ENCODE measurements at places on chromosomes 4 and X.

DNA sequence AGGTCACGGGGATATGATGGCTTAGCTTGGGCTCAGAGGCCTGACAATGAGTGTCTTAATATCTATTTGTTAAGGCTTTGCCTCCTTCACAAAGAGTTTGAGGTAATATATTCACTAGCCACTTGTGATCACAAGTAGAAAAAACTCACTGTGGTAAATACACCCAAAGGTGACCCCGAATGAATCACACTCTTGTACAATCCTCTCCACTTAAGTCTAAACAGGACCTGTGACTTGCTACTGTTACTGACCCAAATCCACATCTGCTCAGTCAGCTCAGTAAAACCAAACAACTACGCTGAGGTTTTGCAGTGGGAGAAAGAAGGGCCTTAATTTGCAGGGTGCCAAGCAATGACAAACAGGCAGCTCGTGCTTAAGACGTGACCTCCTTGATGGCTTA lies 223.8 kb upstream of the MAGEC2 start:
- no peak for DNase-seq

- no peak for DNase-seq
Observed at GRCh38 chr4:180817529-180817928, 1425.7 kb upstream of the TENM3 start.

- no peak for DNase-seq
Observed at GRCh38 chr4:139975830-139976272, 178.1 kb downstream of the MAML3 start.

GRCh38 chr4:96312046-96312685 lies 472.3 kb downstream of the PDHA2 start:
- no peak for DNase-seq

- no peak for DNase-seq
Observed at GRCh38 chr4:104418286-104418685, 76.4 kb downstream of the CXXC4 start.

- no peak for DNase-seq
Observed at GRCh38 chr4:76198411-76199237, 15.0 kb downstream of the SCARB2 start.

GRCh38 chr4:120877021-120877420 lies 45.5 kb downstream of the PRDM5 start:
- no peak for DNase-seq

DNA sequence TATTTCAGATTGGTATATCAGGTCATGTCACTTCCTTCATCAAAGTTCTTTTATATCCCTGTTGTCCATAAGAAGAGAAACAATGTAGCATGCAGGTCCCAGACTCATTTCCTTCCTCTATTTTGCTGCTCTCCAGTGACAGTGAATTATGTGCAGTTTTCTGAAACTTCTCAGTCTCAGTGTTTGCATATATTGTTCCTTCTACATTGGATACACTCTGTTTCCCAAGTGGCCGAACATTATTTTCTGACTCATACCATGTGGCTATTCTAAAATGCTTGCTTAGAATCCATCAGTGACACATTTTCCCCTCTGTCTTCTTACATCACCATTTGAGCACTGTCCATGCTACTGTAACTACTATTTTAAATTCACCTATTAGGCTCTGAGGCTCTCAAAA lies 305.7 kb downstream of the PDHA2 start:
- no peak for DNase-seq

- no peak for DNase-seq
Observed at GRCh38 chrX:34903316-34903715, 39.3 kb upstream of the FAM47B start.

DNA sequence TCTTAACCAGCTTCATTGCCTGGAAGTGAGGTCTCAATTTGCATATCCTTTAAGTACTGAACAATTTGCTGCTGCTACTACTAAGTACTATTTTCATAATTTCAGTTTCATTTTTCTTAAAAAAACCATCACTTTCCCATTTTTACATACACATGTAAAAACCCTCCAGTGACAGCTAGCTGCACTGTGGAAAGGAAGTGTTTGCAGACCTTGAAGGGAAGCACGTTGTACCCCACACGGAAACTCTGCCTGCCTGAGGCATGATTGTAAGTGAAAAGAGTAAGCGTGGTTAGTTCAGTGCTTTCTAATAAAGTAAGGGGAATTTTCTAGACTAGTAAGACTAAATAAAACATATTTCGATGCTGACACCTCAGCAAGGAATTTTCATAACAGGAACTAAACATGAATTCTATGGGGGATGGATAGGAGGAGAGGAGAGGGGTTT lies 103.6 kb downstream of the RAPGEF2 start:
- no peak for DNase-seq

GRCh38 chr4:142474398-142475087 lies 371.6 kb downstream of the INPP4B start:
- DNase-seq, result no peak

DNA sequence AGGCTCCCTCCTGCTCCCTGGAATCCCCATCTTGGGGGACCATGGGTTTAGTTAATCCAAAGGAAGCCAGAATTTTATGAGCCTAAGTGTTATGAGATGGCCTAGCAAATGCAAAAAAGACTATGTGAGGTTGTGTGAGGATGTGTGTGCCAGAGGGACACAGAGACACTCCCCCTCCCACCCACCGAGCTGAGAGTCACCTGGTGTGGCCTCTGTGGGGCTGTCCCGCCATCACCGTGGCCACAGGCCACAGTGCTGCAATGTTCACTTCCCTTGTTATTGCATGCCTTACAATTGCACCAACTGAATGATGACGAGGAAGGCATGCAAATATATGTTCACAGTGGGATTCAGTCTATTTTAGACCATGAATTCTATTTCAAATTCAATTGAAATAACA lies 601 bp upstream of the FGFBP2 start:
- no peak for DNase-seq

- DNase-seq, result no peak
Observed at GRCh38 chr4:168109527-168109926, 17.2 kb downstream of the ANXA10 start.

DNA sequence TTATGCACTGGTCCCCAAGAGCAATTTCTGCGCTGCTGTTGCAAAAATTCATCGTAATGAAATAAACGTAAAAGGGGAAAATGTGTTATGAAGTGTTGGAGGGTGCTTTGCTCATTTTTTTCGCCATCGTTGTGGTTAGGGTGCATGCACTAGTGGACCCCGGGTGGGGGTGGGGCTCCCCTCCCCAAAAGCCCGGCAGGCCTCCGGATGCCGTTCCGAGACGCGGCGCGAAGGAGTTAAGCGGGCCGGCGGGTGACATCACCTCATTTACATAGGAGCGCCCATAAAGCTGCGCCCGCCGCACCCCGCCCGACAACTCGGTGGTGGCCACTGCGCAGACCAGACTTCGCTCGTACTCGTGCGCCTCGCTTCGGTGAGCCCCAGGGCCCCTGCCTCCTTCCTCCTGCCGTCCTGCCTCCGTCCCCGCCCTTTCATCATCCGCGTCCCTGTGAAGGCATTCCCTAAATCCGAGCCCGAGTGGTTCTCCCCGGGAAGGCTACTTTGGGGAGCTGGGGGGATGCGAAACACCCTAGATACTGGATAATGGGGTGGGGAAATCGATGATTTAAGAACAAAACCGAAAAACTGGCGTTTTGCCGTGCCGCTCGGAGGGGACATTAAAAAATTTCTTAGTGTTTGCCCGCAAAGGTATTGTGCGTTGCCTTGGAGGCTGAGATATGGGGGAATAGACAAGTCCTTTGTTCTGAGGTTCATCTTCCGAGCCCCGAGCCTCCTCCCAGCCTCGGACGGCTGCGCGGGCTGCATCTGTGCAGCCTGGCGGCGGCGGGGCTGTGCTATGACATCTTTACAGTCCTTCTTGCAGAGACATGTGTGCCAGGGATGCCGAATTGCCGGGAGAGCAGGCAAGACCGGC lies at the start of gene TMSB4X:
TSS of gene TMSB4X (plus strand) at position 315 of the 874 bp plus-strand sequence.
- DNase-seq, result peak; percentile 84

GRCh38 chrX:118221733-118222132 lies 105.1 kb upstream of the KLHL13 start:
- DNase-seq, result no peak

- no peak for DNase-seq
Observed at GRCh38 chr4:7144374-7145290, 47.7 kb upstream of the SORCS2 start.

- no peak for DNase-seq
Observed at GRCh38 chr4:152655272-152656129, 24.3 kb downstream of the TMEM154 start.

DNA sequence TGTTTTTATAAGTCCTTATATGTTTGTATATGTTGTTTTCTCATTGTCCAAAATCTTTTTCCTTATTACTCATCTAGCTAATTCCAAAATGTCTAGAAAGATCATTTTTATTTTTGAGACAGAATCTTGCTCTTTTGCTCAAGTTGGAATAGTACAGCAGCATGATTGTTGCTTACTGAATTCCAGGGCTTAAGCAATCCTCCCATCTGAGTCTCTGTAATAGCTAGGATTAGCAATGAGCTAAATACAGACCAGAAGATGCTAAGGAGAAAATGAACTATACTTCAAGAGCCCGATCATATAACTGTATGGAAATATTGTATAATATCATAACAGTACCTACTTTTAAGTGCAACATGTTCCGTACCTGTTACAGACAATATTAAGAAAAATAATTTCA lies 1027.0 kb downstream of the STIM2 start:
- no peak for DNase-seq

- no peak for DNase-seq
Observed at GRCh38 chrX:19661961-19662360, 146.7 kb upstream of the MAP3K15 start.

GRCh38 chr4:53315300-53315699 lies 50.6 kb downstream of the SCFD2 start:
- no peak for DNase-seq

DNA sequence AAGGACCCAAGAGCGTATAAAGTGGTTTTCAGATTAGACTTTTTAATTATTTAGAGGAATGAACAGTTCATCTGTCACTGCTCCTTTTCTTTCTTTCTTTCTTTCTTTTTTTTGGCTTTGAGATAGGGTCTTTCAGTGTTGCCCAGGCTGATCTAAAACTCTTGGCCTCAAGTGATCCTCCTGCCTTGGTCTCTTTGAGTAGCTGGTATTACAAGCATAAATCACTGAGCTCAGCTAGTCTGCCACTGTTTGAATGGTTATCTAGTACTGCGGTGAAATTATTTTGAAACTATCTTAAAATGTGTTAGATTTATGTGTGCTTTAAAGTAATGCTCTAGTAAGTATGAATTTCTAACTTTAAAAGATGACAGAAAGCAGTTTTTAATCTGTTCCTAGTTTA lies 6.5 kb upstream of the FRYL start:
- DNase-seq, result no peak

DNA sequence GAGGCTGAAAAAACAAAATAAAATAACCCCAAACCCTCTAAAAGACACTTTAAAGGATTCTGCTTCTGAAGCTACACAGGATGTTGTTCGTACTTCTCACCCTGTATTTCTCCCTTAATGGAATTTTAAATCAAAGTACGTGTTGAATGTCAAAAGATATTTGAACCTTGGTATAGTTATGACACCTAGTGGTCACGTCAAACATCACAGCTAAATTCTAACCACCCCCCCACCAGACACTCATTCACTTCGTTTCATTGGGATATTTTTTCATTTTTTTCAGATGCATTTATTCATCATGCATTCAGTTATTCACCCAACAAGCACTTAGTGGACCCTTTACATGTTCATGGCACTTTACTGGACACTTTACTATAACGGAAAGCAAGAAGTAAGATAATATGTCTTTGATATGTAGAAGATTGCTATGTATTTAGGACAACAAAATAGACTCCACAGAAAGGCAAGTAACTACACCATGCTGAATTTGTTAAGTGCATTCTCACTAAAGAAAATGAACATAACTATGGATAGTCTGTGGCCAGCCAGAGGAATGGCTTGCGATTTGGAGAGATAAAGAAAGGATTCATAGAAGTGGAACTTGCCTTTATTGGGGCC lies 62.5 kb upstream of the GPR174 start:
- DNase-seq, result peak; percentile 14

- DNase-seq, result peak; percentile 21
Observed at GRCh38 chrX:102517326-102517725, 787 bp upstream of the TMSB15A start.

GRCh38 chrX:115562480-115562847 lies 1.5 kb downstream of the PLS3 start:
- no peak for DNase-seq

DNA sequence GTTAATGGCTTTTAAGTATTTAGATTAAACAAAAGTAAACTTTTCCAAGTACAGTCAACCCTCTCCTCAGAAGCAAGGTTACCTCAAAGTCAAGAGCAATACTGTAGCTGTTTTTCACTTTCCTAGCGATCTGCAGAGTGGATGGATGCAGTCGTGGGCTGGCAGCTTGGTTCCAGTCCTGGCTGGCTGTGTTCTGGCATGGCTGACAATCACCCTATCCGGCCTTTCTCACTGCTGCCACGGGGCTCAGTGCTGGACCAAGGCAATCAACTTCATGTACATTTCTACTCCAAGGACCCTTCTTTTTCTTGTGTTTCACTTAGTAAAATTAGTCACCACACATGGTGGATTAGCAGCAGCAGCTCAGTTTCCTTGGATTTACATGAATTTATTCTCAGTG lies 208.3 kb downstream of the GABRB1 start:
- no peak for DNase-seq

DNA sequence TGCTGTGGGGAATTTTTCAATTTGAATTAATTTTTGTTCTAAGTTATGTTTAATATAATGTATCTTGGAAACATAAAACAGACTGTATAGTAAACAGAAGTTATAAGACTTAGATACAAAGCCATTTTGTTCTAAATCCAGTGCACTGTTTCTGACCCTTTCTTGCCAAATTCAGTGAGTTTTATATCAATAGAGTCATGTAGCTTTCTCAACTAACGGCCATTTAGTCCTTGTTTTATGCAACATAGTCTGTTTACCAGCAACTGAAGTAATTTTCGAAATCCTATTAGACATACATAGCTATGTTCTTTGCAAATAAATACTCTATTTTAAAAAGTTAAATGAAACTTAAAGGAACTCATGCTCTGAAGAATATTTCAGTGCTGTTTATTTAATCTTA lies 242.8 kb downstream of the ADGRL3 start:
- no peak for DNase-seq

DNA sequence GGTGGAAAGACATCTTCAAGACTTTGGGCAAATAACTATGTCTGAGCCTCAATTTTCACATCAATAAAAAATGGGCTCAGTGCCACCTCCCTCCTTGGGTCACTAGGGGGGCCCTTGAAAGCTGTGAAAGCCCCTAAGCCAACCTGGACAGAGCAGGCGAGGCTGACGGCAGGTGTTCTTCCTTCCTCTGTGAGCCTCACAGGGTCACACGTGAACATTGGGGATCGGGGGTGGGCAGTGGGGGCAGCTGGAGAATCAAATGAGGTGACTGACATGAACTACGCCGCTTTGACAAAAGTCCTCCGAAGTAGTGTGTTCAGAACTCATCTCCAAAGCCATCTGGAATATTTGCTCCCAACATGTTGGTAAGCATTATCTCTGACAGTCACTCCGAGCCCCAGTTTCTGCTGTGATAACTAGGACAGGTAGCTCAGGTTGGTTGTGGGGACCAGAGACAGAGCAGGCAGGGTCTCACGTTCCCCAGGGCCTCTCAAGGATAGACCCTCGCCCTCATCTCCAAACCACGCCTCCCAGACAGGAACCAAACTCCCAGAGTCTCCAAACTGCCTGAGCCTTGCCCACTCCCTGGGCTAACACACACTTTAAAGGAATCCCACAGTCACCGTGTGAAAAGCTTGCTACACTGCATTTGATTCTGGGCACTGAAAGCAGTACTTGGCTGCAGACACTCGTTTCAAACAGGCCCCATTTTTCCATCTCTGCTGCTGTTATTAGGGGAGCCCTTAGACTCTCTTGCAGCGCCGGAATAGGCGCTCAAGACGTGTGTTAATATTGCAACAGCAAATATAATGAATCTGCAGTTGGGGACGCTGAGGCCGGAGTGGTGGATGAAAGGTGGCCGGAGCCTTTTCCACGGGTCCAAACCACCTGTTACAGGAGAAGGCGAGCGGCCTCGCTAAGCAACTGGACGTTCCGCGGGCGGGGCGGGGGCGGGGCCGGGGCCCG lies 717 bp upstream of the WFS1 start:
- DNase-seq, result no peak
